ENCODE measurements at places on chromosomes 1 and 21.

- no peak for DNase-seq
- no peak overlapping the region for H3K27ac ChIP-seq
- H3K4me3 ChIP-seq = no peak overlapping the region
These were observed 24.8 kb upstream of the OR2B11 start for GRCh38 chr1:247482747-247483146.

- no peak overlapping the region for H3K4me3 ChIP-seq
- H3K27me3 ChIP-seq = no peaks in the 10 kb centered on the region
- no peaks in the 10 kb centered on the region for H3K36me3 ChIP-seq
These were observed 45.7 kb downstream of the RAP1GAP start for GRCh38 chr1:21623410-21623961.

DNA sequence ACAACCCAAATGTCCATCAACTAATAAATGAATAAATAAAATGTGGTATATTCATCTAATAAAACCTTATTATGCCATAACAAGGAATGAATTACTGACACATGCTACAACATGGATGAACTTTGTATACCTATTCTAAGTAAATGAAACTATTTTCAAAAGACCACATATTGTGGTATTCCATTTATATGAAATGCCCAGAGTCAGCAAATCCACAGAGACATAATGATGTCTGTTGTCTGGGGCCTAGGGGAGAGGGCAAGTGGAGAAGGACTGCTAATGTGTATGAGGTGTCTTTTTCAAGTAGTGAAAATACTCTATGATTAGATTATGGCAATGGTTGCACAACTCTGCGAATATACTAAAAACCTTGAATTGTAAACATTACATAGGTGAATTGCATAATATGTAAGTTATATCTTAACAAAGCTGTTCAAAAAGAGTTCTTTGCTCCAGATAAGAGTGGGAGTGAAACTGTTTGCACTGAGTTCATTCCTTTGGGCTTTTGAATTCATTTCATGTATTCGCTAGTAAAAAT is 464.2 kb downstream of the NUF2 start:
- peak overlapping the region; percentile 3 for H3K27ac ChIP-seq
- no peaks in the 10 kb centered on the region for H3K27me3 ChIP-seq
- peaks cover 5% of the 10 kb centered on the region for H3K4me1 ChIP-seq
- no peak overlapping the region for H3K4me3 ChIP-seq
- DNase-seq = peak; percentile 66

DNA sequence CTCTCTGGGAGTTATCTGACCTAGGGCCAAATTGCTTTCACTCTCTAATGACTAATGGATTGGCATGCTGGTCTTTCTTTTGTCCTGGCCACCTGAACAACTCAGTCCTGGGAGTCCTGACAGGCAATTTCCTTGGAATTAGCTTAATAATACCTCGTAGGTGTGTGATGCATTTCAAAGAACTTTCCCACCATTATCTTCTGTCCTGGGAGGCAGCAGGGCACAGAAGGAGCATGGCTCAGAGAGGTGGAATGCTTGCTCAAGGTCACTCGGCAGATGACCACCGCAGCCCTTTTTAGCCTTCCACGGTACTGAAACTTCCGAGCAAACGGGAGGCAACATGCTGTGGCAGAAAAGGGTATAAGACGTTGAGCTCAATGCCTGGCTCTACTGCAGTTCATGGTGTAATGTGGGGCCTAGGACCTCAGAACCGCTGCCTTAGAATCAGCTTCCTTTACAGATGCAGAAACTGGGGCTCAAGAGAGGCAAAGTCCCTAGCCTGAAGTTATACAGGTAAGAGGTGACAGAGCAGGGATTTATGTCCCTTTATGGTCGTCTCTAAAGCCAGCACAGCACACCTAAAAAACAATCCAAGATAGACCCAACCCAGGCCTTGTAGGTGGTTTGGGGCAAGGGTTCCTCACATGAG is 3.2 kb downstream of the ID3 start:
- H3K27ac ChIP-seq = peak overlapping the region; percentile 94
- no peak overlapping the region for H3K4me3 ChIP-seq
- peaks cover 4% of the 10 kb centered on the region for H3K36me3 ChIP-seq
- peak; percentile 65 for DNase-seq
- no peaks in the 10 kb centered on the region for H3K27me3 ChIP-seq

- no peaks in the 10 kb centered on the region for H3K36me3 ChIP-seq
- H3K4me3 ChIP-seq = no peak overlapping the region
- no peaks in the 10 kb centered on the region for H3K4me1 ChIP-seq
- no peak overlapping the region for H3K27ac ChIP-seq
These were observed 131.4 kb downstream of the ST6GALNAC5 start for GRCh38 chr1:76998582-76999223.

All from large intestine (tissue), 12 donors.